Hematopoietic multipotent progenitor cell treated with erythropoietin and hydrocortisone succinate and interleukin-3 and kit ligand, for 17 days (in vitro differentiated cells): ENCODE measurements at places on chromosomes 7 and 10.

DNA sequence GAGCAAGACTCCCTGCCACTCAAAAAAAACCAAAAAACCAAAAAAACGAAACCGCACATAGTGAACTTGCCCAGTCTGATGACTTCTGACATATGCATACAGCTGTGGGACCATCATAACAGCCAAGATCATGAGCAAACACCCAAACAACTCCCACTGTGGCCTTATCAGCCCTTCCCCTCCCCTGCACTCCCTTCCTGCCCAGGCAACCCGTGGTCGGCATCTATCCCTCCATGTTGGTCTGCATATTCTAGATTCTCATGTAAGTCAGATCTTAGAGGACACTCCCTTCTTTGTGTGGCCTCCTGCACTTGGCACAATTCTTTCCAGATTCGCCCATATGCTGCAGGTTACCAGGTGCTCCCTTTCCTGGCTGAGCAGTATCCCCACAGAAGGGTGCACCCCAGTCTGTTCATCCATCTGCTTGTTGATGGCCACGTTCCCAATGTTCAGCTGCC lies 72.8 kb downstream of the GNA12 start:
- DNase-seq, result peak; percentile 86

GRCh38 chr10:30893208-30893607 lies 138.5 kb downstream of the ZNF438 start:
- DNase-seq, result no peak

GRCh38 chr10:33706191-33706590 lies 371.7 kb upstream of the NRP1 start:
- no peak for DNase-seq

GRCh38 chr10:110513949-110514348 lies 16.2 kb downstream of the DUSP5 start:
- DNase-seq, result no peak

- no peak for DNase-seq
Measured at GRCh38 chr7:55034776-55035175, 16.0 kb downstream of the EGFR start.

DNA sequence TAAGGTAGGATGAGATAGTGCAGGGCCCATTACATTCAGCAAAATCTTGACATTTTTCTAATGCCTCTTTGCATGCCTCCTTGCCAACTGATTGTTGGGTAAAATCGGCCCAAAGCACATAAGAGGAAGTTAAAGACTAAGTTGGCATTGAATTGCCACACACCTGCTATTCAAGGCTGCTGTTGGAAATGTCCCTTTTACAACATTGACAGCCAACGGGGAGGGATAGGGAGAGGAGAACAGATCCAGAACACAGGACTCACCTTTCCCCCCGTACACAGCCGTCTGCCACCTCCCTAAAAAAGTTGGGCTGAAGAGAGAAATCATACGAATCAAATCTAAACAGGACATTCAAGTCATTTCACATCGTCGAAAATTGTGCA lies 695 bp downstream of the FAM237B start:
- DNase-seq, result no peak

- DNase-seq, result no peak
Measured at GRCh38 chr10:131310551-131311401, 745 bp downstream of the TCERG1L start.

GRCh38 chr7:24877790-24878311 lies 102.1 kb downstream of the OSBPL3 start:
- DNase-seq, result no peak

DNA sequence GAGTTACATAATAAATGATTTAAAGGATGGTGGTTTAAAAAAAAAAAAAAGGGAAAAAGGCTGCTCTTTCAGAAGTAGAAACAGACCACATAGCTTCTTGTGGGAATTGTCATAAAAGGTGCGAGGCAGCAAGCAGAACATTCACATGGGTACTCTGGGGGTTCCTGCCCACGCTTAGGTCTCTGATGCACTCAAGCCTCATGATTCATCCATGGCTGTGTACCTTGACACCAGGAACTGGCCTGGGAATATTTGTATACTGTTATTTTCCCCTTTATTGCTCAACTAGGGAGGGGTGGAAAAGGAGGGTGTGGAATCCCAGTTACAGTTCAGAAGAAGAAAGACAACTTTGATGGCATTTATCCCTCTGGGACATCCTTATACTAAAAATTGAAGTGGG lies 4.0 kb downstream of the PON2 start:
- no peak for DNase-seq

GRCh38 chr7:52547308-52547910 lies 488.0 kb upstream of the POM121L12 start:
- DNase-seq, result no peak

GRCh38 chr7:50664461-50664922 lies 99.3 kb upstream of the DDC start:
- no peak for DNase-seq

- DNase-seq, result no peak
Measured at GRCh38 chr7:23472046-23472445, 1.8 kb upstream of the IGF2BP3 start.

DNA sequence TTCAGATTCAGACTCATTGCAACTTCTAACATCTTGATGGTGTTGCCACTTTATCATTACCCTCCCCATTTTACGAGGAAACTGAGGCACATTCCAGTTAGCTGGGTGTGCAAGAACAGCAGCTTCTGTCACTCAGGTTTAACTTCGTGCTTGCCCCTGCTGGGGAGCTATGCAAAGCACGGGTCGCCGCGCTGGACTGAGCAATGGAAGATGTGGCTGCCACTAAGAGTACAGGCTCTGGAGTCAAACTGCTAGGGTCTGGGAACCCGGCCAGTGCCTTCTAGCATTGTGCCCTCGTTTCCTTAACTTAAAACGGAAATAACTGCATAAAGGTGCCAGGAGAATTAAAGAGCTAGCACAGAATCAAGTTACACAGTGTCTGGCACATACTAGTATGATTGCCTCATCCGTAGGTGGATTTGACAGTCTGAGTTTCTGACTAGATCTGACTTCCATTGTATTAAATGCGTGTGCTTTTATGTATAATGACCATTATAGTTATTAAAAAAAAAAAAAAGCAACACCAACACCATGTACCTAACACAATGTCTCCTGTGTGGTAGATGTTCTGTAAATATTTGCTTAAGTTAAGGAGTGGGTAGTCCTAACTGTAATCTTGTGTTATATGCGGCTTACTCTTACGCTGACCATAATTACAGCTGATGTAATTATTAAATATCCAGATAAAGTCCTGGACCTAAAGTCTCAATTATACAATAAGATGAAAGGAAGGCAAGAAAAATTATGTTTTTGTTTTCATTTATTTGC lies 842 bp downstream of the ZNF22 start:
- no peak for DNase-seq

GRCh38 chr10:117096599-117097201 lies 41.4 kb downstream of the VAX1 start:
- DNase-seq, result no peak

DNA sequence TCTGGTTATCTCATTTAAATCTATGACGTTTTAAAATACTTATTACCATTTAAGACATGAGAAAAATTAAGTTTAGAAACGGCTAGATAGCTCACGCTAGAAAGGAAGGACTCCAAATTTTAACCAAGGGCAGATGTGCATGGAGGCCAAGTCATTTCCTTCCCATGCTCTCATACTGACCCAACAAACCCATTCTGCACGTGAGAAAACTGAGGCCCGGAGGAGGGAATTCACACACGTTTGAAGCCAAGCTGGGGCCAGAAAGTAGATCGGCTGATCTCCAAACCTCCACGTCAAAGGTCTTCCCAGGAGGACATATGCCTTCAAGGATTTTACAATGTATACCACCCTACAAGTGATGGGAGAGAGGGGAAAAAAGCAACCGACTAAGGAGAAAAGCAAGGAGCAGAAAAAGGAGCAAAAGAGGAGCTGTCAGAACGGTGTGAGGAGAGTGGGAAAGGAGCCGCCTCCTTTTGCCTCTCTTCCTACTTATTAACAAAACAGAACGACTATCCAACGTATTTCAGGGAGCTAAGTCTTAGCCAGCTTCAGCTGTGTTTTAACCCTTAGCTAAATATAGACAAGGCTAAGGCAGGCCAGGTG lies 645 bp upstream of the SIRT1 start:
- no peak for DNase-seq

GRCh38 chr10:75011221-75011620 lies 100.2 kb upstream of the SAMD8 start:
- DNase-seq, result no peak

DNA sequence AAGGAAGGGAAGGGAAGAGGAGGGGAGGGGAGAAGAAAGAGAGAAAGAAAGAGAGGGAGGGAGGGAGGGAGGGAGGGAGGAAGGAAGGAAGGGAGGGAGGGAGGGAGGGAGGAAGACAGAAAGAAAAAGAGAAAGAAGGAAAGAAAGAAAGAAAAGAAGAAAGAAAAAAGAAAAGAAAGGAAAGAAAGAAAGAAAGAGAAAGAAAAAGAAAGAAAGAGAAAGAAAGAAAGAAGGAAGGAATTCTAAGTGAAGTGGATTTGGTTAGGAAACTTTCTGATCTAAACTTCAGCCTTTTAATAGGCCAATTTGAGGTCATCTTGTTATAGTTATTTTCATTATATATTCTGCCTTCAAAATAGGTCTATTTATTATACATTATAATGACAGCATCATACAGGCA lies 4.3 kb downstream of the CAV2 start:
- no peak for DNase-seq

DNA sequence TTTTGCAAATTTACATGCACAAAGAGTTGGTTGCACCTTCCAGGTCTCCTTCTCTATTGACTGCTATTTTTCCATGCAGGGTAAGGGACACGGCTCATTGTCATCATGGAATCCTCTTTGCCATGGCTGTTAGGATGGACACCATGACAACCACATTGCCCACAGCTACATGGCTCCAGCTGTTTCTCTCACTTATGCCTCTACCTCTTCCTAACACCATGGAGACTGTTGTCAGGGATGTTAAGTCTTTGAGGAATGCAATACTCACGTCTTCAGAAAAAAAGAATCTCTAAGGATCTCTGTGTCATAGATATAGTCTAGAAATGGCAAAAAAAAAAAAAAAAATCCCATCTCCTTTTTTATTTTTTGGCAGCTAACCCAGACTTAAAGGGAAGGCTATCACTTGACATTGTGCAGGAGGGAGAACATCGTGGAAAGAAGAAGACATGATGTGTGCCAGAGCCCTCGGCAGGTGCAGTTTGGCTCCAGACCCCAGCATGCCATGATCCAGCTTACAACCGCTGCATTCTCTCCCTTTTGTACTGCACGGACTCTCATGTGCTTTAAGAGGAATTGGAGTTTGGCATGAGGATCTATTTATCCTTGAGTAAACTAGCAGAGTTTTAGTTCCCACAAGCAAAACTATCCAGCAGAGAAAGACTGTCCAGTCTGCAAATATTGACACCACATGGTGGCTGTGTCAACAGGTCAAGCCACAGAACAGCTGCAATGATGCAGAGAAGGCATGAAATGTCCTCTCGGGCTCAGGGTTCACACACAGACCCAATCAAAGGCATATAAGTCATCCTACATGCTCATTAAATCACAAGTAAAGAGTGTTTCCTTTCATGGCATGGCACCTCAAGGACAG lies 70.8 kb downstream of the FRMD4A start:
- DNase-seq, result no peak

- no peak for DNase-seq
Measured at GRCh38 chr7:157360483-157361025, 23.8 kb downstream of the DNAJB6 start.

- DNase-seq, result peak; percentile 91
Measured at GRCh38 chr10:104291439-104291951, 22.5 kb downstream of the GSTO2 start.

- no peak for DNase-seq
Measured at GRCh38 chr10:70106958-70107791, 25.4 kb downstream of the AIFM2 start.
